Activated naive CD8-positive, alpha-beta T cell treated with anti-CD3 and anti-CD28 coated beads, Interleukin-2, amount 50 U/mL, for 24 hours (primary cell): ENCODE measurements at places on chromosomes 4 and X.

DNA sequence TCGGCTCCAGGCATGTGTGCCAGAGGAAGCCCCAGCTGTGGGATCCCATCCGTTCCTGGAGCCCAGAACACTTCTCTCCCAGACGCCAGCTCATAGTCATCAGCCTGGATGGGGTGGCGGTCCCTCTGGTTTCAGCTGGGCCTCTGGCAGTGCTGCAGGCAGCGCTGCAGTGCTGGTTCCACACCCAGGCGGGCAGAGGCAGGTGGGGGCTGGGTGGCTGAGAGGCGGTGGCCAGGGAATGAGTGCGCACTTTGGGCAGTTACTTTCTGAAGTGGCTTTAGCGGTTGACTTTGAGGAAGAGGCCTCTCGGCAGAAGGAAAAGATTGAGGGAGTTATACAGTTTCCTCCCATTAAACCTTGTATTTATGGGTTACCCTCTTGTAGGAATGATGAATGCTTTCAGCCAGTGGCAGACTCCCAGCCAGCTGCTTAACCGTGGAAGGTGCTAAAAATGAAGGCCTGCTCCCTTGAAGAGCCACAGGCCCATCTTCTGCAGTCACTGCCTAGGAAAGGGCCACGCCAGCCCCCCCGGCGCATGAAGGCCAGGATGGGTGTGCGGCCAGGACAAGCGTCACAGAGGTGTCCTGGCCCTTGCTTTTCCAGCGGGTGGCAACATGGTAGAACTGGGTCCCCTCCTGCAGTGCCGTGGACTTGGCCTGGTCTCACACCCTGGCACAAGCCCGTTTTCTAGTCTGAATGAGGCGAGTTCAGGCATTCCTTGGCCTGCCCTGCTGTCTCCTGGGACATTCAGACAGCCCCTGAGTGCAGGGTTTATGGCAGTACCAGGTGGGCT, 9.9 kb downstream of the TADA2B start:
- no peak overlapping the region for H3K27ac ChIP-seq
- H3K4me3 ChIP-seq = no peak overlapping the region
- H3K4me1 ChIP-seq = peaks cover 16% of the 10 kb centered on the region

DNA sequence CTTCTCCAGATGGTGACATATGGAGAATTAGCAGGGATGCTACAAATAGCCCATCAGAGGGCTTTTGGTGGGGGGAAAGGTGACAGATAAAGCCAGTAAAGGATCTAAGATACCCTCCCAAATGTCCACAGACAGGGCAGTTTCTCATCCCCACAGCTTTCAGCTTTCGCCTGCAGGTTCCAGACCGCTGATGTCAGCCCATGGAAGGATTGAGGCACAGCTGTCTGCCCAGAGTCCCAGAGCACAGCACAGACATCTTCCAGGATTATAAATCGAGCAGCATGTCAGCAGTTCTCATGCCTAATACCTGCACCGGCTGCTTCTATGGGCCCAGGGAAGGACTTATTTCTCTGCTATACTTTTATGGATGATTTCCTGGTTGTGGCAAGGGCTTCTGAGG, 96.7 kb upstream of the MXRA5 start:
- no peaks in the 10 kb centered on the region for H3K27me3 ChIP-seq
- no peak for DNase-seq
- H3K36me3 ChIP-seq = no peaks in the 10 kb centered on the region
- no peak overlapping the region for H3K4me3 ChIP-seq
- H3K4me1 ChIP-seq = no peaks in the 10 kb centered on the region

DNA sequence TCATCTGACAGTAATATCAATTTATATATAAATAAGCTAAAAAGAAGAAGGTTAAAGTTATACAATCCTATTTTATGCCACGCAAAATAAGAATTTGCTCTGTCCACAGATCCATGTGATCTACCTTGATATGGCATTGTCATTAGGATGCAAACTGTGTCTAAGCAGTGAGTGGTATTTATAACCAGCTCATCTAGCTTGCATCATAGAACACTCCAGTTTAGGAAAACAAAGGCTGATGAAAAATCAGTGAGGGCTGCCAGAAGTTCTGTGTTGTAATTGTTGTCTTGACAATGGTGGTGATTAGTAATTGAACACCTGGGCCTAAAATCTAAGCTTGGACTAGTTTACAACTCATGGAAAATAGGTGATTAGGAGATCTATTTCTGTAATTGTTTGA, 111.0 kb downstream of the CPE start:
- no peaks in the 10 kb centered on the region for H3K36me3 ChIP-seq
- H3K27ac ChIP-seq = no peak overlapping the region
- H3K27me3 ChIP-seq = peaks cover 36% of the 10 kb centered on the region
- DNase-seq = no peak
- peaks cover 3% of the 10 kb centered on the region for H3K4me1 ChIP-seq
- no peak overlapping the region for H3K4me3 ChIP-seq

- H3K27me3 ChIP-seq = peaks cover 55% of the 10 kb centered on the region
- H3K4me3 ChIP-seq = no peak overlapping the region
- peaks cover 15% of the 10 kb centered on the region for H3K4me1 ChIP-seq
- DNase-seq = no peak
- H3K36me3 ChIP-seq = no peaks in the 10 kb centered on the region
These were observed 4.4 kb downstream of the FGF5 start for GRCh38 chr4:80270868-80271267.

DNA sequence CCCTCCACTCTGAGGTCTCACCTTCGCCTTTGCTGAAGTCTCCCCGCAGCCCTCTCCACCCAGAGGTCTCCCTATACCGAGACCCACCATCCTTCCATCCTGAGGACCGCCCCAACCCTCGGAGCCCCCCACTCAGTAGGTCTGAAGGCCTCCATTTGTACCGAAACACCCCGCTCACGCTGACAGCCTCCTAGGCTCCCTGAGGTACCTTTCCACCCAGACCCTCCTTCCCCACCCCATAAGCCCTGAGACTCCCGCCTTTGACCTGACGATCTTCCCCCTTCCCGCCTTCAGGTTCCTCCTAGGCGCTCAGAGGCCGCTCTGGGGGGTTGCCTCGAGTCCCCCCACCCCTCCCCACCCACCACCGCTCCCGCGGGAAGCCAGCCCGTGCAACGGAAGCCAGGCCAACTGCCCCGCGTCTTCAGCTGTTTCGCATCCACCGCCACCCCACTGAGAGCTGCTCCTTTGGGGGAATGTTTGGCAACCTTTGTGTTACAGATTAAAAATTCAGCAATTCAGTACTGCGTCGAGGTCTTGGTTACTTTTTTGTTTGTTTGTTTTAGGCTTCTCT, 5.0 kb downstream of the SOD3 start:
- H3K4me3 ChIP-seq = no peak overlapping the region
- DNase-seq = no peak
- no peaks in the 10 kb centered on the region for H3K36me3 ChIP-seq
- H3K27ac ChIP-seq = no peak overlapping the region

GRCh38 chrX:13955095-13955647, 74.5 kb downstream of the GEMIN8 start:
- no peak overlapping the region for H3K27ac ChIP-seq
- H3K4me3 ChIP-seq = no peak overlapping the region
- H3K36me3 ChIP-seq = no peaks in the 10 kb centered on the region
- peaks cover 5% of the 10 kb centered on the region for H3K4me1 ChIP-seq
- peaks cover 5% of the 10 kb centered on the region for H3K27me3 ChIP-seq
- no peak for DNase-seq

GRCh38 chr4:48064349-48064748, 47.8 kb downstream of the NIPAL1 start:
- no peak overlapping the region for H3K27ac ChIP-seq
- peak; percentile 29 for DNase-seq
- H3K27me3 ChIP-seq = no peaks in the 10 kb centered on the region
- no peak overlapping the region for H3K4me3 ChIP-seq

GRCh38 chr4:57607566-57608180, 497.5 kb upstream of the IGFBP7 start:
- H3K4me1 ChIP-seq = no peaks in the 10 kb centered on the region
- no peak overlapping the region for H3K27ac ChIP-seq
- H3K27me3 ChIP-seq = no peaks in the 10 kb centered on the region

- H3K4me3 ChIP-seq = no peak overlapping the region
- H3K27ac ChIP-seq = no peak overlapping the region
- no peaks in the 10 kb centered on the region for H3K27me3 ChIP-seq
- no peaks in the 10 kb centered on the region for H3K4me1 ChIP-seq
These were observed 172.4 kb upstream of the MXRA5 start for GRCh38 chrX:3518870-3519269.

DNA sequence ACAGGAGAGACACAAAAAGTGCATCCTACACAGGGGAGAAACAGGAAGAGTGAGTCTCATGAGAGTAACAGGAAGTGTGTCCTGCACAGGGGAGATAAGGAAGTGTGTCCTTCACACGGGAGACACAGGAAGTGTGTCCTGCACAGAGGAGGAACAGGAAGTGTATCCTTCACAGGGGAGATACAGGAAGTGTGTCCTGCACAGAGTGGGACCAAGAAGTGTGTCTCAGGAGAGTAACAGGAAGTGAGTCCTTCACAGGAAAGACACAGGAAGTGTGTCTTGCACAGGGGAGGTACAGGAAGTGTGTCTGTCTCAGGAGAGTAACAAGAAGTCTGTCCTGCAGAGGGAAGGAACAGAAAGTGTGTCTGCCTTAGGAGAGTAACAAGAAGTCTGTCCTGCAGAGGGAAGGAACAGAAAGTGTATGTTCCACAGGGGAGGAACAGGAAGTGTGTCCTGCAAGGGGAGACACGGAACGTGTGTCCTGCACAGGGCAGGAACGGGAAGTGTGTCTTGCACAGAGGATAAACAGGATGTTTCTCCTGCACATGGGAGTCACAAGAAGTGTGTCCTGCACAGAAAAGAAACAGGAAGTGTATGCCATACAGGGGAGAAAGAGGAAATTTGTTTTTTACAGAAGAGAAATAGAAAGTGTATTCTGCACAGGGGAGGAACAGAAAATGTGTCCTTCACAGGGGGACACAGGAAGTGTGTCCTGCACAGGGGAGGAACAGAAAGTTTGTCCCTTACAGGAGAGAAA, 102.0 kb downstream of the ARSF start:
- H3K36me3 ChIP-seq = peaks cover 8% of the 10 kb centered on the region
- H3K27ac ChIP-seq = peak overlapping the region; percentile 77

DNA sequence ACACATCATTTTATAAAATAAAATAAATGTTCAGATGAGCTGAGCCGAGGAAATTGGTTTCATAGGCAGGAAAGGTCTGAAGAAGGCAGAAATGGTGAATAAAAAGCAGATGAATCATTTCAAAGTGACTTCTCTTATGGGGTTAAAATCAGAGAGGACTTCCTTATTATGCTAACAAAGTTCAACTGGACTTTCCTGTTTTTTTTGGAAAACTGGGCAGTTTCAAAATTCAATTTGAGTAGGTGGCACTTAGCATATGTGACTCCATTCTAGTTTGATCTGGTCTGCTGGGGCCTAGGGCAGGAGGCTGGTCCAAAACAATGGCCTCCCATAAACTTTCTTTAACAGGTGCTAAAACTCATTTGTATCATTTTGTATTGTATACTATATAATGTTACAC, 1794.9 kb upstream of the TENM3 start:
- no peak for DNase-seq
- H3K36me3 ChIP-seq = no peaks in the 10 kb centered on the region
- no peak overlapping the region for H3K27ac ChIP-seq
- no peaks in the 10 kb centered on the region for H3K4me1 ChIP-seq

DNA sequence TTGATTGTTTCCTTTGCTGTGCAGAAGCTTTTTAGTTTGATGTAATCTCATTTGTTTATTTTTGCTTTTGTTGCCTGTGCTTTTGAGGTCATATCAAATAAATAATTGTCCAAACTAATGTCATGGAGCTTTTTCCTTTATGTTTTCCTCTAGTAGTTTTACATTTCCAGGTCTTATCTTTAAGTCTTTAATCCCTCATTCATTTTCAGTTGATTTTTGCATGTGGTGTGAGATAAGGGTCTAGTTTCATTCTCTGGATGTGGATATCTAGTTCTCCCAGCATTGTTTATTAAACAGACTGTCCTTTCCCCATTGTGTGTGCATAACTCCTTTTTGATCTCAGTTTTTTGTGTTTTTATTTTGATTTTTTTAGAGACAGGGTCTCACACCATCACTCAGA, 179.1 kb upstream of the STK26 start:
- H3K27me3 ChIP-seq = no peaks in the 10 kb centered on the region
- no peak overlapping the region for H3K27ac ChIP-seq
- DNase-seq = no peak
- no peaks in the 10 kb centered on the region for H3K36me3 ChIP-seq
- no peaks in the 10 kb centered on the region for H3K4me1 ChIP-seq

DNA sequence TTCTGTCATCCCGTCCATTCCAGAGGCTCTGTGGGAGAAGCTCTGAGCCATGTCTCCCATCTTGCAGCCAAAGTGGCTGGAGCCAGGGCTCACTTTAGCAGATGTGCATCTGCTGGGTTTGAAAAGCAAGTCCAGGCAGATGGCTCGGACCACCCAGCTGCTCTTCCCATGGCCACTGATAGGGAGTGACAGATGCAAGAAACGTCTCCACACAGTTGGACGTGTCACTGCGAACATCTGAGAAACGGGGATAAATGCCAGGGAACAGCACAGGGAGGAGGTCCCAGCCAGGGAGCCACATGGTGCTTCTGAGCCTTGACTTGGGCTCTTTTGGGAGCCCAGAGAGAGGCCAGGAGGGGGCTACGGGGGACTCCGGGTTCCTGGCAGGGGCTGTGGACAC, 242.3 kb downstream of the AFAP1 start:
- H3K36me3 ChIP-seq = no peaks in the 10 kb centered on the region
- H3K4me3 ChIP-seq = no peak overlapping the region
- peaks cover 3% of the 10 kb centered on the region for H3K27me3 ChIP-seq
- H3K27ac ChIP-seq = no peak overlapping the region

GRCh38 chr4:15348695-15349094, 79.1 kb upstream of the C1QTNF7 start:
- DNase-seq = no peak
- H3K27me3 ChIP-seq = peaks cover 2% of the 10 kb centered on the region
- H3K4me3 ChIP-seq = no peak overlapping the region
- H3K36me3 ChIP-seq = no peaks in the 10 kb centered on the region

- no peak overlapping the region for H3K4me3 ChIP-seq
- H3K27me3 ChIP-seq = no peaks in the 10 kb centered on the region
- DNase-seq = no peak
- no peak overlapping the region for H3K27ac ChIP-seq
These were observed 14.3 kb upstream of the ELF4 start for GRCh38 chrX:130124577-130124976.

GRCh38 chr4:38069271-38069760, 109.1 kb downstream of the PTTG2 start:
- peaks cover 11% of the 10 kb centered on the region for H3K36me3 ChIP-seq
- no peaks in the 10 kb centered on the region for H3K27me3 ChIP-seq
- H3K4me3 ChIP-seq = no peak overlapping the region
- H3K4me1 ChIP-seq = peaks cover 11% of the 10 kb centered on the region
- DNase-seq = peak; percentile 20
